ENCODE measurements at places on chromosomes 12 and 14.

DNA sequence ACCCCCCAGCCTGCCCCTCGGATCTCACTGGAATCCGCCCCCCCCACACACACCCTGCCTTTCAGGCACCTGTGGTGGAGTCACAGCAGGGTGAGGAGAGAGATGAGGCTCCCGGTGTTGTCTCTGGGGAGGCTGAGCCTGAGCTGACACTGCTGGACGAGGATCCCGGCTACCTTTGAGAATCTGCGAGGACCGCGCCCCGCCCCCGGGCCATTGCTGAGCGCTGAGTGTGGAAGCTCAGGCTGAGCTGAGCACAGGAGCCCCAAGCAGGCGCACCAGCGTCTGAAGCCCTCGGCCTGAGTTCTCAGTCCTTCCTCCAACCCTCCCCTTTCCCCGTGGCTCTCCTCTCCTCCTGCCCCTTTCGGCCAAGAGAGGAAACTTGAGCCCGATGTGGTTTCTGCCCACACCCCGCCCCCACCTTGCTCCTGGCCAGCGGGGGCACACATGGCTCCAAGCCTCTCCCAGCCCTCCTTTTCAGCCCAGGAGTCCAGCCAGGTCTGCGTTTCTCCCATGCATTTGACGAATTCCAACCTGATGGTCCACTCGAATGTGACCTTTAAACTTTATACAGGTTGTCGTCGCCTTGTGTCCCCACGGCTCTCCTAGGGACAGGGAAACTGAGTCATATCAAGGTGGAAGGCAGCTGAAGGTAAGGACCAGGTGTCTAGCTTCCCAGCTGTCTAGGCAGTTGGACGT lies at the start of gene NFE2:
Gene NFE2 (minus strand): TSS at position 284 of the 696 bp plus-strand sequence. CDS start 5,767 bp downstream, outside the sequence.
- DNase-seq: peak; percentile 27

DNA sequence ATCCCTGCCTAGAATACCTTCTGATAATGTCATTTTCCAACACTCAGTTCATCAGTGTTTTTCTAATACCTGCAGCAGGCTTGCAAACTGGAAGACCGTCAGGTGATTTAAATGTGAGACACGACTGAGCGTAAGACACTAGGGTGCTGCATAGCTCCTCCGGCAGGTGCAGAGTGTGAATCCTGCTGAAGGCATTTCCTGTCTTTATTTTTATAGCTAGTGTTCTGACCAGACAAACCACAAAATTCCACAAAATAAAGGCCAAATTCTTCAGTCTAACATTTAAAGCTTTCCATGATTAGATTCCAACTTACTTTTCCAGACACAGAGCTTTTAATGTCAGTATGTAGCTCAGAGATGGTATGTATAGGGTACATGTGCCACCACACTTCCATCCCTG lies 70.7 kb downstream of the BBS10 start:
- DNase-seq: no peak

GRCh38 chr12:131407221-131408035 lies 303.5 kb upstream of the SFSWAP start:
- DNase-seq: no peak

DNA sequence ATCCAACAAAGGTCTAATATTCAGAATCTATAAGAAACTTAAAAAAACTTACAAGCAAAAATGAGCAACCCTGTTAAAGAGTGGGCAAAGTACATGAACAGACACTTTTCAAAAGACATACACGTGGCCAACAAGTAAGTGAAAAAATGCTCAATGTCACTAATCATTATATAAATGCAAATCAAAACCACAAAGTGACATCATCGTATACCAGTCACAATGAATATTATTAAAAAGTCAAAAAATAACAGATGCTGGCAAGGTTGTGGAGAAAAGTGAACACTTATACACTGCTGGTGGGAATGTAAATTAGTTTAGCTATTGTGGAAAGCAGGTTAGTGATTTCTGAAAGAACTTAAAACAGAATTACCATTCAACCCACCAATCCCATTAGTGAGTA lies 199.1 kb downstream of the SNAPC1 start:
- DNase-seq: no peak

DNA sequence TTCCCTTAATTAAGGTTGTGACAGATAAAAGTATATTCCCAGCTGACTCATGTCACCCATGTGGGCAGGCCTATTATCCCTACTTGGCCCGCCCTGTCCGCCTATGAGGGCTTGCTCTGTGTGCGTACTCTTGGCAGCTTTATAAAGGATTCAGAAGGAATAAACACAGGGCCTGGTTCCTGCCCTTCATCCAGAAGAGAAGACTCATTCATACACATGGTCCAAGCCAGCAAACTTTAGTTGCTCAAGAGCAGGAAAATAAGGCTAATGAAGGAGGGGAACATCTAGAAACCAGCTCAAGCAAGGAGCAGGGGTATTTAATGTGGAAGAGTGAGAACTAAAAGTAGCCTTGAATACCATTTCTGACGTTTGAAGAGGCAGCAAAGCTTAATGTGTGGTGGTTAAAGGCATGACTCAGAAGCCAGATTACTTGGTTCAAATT lies 141.9 kb downstream of the CRADD start:
- DNase-seq: peak; percentile 13

DNA sequence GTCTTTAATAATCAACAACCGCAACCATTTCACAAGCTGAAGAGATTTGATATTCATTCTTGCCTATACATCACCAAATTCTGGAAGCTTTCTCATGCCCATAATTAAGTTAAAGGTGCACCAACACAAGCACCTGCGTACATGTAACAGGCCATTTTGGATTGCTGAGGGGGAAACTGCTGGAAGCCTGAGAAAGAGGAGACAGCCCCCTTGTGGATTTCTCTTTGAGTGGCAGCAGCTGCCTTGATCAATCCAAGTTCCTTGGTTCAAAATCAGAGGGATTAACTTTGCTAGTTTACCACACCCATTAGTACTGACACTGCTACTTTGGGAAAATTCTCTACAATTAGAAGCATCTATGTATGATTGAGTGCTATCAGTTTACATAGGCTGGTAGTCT lies 321.1 kb downstream of the NOVA1 start:
- no peak for DNase-seq

- no peak for DNase-seq
Observed at GRCh38 chr12:43416981-43417380, 135.0 kb downstream of the ADAMTS20 start.

GRCh38 chr14:59321626-59321949 lies 133.1 kb downstream of the DAAM1 start:
- DNase-seq: no peak

DNA sequence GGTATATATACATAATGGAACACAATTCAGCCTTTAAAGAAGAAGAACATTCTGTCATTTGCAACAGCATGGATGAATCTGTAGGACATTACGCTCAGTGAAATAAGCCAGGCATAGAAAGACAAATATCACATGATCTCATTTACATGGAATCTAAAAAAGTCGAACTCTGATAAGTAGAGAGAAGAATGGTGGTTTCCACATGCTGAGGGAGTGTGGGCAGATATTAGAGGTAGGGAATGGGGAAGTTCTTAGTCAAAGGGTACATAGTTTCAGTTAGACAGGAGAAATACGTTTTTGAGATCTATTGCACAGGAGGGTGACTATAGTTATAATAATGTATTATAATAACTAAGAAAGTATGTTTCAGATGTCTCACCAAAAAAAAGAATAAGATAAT lies 71.4 kb downstream of the ADAMTS20 start:
- DNase-seq: no peak

- DNase-seq: no peak
Observed at GRCh38 chr12:24034160-24034559, 84.7 kb upstream of the SOX5 start.

GRCh38 chr12:120651821-120652220 lies 11.4 kb downstream of the CABP1 start:
- no peak for DNase-seq

GRCh38 chr12:24562771-24563431 lies 386.0 kb downstream of the BCAT1 start:
- DNase-seq: peak; percentile 50

DNA sequence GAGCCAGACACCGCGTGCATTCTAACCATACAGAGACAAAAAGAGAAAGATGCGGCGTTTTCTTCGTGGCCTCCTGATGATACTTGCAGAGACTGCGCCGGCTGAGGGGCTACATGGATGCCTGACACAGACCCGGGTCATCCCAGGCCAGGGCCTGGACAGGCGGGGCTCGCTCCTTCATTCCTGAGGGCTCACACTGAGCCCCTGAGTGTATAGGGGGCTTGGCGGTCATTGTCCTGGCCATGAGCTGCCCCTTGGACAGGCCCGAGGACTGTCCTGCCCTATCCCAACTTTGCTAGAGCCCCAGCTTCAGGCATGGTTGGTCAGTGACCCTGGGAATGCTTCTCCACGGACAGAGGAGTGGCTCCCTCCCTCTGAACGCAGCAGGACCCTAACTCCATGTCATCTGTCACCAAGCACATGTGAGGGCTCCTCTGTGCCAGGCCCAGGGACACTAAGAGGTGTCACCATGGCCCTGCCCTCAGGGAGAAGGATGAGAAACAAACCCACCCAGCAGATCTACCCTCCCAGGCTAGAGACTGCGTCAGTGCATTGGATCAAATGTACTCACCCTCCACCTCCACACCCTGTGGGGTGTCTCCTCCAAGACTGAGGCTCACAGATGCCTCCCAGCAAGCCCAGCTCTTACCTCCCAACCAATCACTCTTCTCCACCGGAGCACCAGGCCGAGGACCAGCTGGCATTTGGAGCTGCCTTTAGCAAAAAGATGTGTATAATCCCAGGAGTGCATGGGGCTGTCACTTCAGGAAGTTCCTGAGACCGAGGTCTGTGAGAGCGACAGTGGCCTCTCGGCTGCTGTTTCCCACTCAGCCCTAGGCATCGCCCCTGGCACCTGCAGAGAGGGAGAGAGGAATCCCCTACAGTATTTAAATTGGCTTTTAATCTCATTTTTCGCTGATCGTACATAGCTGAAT lies 102.7 kb downstream of the DICER1 start:
- DNase-seq: no peak

GRCh38 chr12:71551529-71551928 lies 111.9 kb downstream of the LGR5 start:
- no peak for DNase-seq

- no peak for DNase-seq
Observed at GRCh38 chr14:94389731-94390371, 1.4 kb upstream of the SERPINA1 start.
